ENCODE measurements at places on chromosomes 13 and 19.

- DNase-seq = no peak
These were observed 112.3 kb downstream of the MIPEP start for GRCh38 chr13:23776698-23777574.

- DNase-seq = no peak
These were observed 149.4 kb downstream of the URI1 start for GRCh38 chr19:30091456-30091855.

DNA sequence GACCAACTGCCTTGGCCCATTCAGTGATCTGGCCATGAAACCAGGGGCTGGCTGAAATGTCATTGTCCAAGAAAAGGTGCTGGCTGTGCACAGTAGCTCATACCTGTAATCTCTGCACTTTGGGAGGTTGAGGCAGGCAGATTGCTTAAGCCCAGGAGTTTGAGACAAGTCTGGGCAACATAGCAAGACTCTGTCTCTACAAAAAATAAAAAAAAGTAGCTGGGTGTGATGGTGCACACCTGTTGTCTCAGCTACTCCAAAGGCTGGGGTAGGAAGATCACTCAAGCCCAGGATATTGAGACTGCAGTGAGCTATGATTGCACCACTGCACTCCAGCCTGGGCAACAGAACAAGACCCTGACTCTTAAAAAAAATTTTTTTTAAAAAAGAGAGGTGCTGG, 28.6 kb upstream of the C19orf12 start:
- no peak for DNase-seq

DNA sequence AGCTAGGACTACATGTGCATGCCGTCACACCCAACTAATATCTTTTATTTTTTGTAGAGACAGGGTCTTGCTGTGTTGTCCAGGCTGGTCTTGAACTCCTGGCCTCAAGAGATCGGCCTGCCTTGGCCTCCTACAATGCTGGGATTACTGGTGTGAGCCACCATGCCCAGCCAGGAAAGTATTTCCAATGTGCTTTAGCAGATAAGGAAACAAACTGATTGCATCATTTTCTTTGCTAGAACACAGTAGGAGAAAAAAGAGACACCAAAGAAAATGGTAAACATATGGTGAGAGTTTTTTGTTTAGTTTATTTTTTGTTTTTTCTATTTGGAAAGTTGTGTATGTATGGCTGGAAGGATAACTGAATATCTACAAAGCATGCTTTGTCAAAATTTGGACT, 46.9 kb upstream of the AKAP11 start:
- DNase-seq = no peak

DNA sequence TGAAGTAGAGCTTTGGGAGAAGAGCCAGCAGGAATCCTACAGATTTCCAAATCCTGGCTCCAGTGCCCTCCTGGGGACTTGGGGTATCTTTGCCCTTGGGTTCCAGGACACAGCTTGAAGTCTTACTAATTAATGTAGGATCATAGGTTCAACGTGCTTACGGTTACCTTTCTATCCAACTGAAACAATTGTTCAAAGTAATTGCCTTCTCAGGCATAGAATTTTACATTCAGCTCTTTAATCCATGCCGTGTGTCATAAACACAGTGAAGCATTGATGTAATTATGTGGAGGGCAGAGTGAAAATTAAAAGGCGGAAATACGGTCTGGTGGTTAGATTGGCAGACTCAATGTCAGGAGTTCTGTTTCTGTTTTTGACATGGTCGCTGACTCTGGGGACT, 170.4 kb downstream of the COG6 start:
- no peak for DNase-seq

- DNase-seq = no peak
These were observed 24.1 kb downstream of the SPC24 start for GRCh38 chr19:11131471-11131870.

Data from NCI-H446 treated with DMSO at 0.1 percent for 48 hours (cell line).